ENCODE measurements at places on chromosomes 13 and 19.

DNA sequence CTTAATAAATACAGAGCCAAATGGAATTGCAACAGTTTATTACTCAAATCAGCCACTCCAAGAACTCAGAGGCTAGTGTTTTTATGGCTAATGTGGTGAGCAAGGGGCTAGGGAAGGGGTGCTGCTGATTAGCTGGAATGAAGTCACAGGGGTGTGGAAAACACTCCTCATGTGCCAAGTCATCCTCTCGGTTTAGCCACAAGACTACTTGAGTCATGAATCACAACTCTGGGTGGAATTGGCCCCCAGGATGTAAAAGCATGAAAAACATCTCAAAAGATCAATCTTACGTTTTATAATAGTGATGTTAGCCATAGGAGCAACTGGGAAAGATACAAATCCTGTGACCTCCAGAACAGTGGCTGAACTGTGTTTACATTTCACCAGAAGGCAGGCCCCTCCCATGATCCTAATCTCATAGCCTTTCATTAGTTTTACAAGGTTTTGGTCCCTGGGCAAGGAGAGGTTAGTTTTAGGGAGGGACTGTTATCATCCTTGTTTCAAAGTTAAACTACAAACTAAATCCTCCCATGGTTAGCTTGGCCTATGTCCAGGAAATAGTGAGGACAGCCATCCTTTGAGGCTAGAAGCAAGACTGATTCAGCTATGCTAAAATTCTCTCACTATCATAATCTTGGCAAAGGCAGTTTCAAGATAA lies 2020.1 kb upstream of the PCDH20 start:
- DNase-seq, result no peak

DNA sequence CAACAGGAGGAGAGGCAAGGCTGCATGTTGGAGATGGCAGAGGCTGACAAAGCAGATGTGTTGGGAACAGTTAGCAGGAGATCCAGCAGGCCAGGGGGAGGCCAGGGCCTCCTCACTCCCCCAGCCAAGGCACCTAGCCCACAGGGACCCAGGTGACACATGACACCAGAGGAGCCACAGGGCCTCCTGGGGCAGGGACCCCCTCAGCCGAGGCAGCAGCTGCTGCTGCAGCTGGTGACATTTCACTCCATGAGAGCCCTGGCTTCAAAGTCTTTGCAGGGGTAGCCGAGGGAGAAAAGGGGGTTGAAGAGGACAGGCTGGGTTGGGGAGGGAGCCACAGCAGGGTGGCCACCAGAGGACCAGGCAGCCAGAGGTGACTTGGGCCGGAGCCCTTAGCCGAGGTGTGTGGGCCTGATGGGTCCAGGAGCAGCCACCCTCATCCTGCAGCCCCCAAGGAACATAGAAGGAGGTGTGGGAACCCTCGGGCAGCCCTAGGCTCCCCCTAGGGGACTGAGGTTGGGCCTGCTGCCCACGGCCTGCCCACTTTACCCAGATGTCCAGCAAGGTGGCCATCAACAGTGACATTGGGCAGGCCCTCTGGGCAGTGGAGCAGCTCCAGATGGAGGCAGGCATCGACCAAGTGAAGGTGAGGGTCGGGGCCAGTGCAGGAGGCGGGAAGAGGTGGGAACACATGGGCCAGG lies at the start of gene GNG14:
TSS of gene GNG14 (plus strand) at position 503 of the 701 bp plus-strand sequence. CDS start at position 554, 51 bp downstream.
- DNase-seq, result no peak

DNA sequence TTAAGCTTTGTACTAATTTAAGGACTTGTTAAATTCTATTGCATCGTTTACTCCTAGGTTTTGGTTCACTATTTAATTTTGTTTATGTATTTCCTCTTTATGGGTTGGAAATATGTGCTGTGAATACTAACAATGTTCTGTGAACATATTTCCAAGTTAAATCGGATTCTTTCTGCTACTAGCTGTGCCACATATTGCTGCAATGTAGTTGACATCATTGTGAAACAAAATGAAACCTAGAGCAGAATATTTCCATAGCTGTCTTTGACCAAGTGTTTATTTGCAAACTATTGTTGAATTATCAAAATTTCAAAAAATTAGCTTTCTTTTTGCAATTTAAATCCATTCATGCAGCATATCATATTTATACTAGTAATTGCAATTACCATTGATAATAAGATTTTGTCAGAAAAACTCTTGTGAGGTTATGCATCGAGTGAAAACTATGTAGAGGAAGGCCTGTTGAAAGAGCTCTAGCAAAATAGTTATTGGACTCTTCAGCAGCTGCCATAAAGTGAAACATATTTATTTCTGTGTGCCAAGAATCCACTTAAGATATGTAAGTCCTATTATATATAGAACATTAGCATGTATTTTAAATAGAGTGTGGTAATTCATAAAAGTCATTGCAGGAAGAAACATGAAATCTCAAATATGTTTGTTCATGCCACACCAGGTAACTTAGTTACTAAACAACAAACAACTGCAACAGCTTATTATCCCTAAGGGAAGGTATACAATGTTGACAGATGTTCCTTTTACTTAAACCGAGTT lies 575.1 kb downstream of the SLITRK6 start:
- DNase-seq, result no peak

DNA sequence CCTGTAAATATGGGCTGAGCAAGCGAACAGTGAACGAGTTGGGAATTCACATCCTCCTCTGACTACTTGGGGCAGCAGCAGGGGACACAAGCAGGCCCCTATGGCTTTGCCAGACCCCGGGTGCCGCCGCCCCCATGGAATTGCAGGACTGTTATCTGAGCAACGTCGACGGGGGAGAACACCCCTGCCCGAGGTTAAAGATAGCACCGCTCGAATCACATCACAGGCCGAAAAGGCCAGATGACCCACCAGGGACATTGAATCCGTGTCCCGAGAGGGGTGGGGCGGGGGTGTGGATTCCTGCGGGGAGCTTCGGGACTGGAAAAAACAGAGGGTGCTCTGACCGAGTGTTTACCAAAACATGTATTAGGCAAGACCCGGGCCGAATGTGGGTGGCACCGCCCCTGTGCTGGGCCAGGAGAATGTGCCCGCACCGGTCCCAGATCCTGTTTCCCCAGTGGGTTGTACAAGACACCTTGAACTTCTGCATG lies 9.1 kb downstream of the FEM1A start:
- no peak for DNase-seq

DNA sequence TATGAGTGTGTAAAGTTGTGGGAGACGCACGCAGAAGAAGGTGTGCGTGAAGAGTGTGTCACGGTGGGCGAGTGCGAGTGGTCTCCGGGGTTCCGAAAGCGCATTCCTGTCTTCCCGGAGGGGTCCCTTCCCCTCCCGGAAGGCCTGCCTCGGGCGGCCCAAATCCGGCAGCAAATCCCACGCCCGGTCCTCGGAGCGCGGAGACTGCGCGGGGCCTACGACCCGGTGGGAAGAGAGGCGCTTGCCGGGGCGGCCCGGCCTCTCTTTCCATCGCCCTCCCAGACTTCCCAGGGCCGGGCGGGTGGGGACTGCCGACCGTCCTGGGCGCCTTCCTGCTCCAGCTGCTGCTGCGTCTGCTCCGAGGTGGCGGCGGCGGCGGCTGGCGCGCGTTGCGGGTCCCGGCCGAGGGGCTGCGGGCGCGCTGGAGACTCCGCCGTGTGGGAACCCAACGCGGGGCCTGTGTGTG lies 2.1 kb downstream of the ZIC5 start:
- DNase-seq, result no peak

DNA sequence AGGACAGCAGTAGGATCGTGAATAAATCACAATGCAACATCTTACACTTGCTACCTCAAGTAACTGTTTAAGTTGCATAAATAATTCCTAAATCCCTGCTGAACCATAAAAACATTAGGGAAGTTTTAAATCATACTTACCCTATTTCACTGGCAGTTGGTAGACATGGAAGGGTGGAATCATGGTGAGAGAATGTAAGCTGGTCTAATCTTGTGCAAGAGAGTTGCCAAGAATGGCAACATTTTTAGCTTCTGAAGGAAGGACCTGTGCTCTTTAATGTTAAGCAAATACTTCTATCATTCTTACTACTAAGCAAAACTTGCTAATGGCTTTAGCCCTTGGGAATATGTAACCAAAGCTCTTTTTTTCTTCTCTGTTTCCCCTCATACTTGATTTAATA lies 46.8 kb downstream of the MTUS2 start:
- no peak for DNase-seq

DNA sequence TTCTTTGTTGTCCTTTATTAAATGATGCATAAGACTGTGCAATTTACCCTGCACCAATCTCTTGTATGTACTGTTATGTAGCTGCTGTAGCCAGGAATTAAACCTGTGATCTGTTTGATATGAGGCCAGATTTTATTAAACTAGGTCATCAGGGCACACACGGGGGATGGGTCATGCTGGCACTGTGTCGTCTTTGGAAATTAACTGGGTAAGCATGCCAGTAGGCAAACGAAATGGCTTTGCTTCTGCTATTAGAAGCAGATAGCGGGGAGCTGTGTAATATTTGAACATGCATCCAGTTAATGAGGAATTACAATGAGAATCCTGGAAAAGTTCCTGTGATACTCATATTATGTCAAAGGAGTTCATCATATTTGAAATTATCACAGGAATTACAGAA lies 23.5 kb downstream of the MTUS2 start:
- no peak for DNase-seq

GRCh38 chr13:58376349-58376748 lies 744.8 kb downstream of the PCDH17 start:
- DNase-seq, result no peak

DNA sequence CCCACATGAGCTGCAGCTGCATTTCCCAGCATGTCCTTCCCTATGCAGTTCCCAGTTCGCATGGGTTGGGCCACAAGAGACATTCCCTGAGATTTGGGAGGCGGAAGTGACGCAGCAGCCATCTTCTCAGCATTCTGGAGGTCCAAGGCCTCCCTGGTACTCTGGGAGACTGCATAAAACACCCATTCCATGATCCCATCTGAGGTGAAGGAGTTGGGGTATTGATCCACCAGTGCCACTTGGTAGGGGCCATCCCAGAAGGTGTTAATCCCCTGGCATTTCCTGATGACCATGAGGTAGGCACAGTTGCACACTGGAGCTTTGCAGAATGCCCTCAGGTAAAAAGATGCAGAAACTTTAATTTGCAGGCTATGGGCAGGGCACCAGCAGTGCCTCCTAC lies 25.4 kb downstream of the POP4 start:
- no peak for DNase-seq

DNA sequence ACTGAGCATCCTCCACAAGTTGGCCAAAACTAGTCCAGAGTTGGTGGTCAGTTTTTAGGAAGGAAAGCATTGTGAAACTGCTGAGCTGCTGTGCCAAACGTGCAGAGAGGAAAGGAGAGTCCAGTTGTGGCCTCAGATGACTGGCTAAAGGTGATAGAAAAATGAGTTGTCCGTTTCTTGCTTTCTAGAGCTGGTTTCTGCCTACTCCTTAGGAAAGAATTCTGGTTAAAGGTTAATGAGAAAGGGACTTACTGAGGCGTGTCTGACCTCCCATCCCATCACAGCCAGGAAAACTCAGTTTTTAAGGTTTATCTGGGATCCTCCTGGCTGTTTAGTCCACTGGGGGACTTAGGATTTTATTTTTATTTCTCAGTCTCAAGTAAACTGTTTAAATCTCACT lies 1186.3 kb downstream of the UQCRFS1 start:
- DNase-seq, result no peak

GRCh38 chr13:104414771-104415170 lies 1348.6 kb upstream of the SLC10A2 start:
- DNase-seq, result no peak

DNA sequence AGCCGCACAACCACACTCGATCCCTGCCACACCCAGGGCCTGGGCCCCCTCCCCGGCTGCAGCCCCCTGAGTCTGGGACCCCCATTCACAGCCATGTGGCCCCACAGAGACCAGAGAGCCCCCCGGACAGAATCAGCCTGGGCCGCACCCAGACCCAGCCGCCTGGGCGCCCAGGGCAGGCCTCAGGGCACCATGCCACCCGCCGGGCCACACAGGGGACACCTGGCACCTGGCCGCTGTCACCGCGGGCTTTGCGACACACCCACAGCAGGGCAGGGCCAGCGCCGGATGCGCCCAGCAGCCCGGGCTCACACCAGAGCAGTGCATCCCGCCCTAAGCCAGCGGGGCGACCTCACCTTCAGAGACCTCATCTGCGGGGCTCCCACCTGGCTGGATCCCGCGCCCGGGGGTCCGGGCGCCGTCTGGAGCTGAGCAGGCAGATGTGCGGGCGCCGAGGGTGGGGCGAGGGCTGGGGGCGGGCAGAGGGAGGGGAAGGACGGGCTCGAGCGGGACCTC lies 443 bp downstream of the TBXA2R start:
- no peak for DNase-seq

GRCh38 chr13:99418103-99418842 lies 83.0 kb upstream of the TM9SF2 start:
- DNase-seq, result no peak

DNA sequence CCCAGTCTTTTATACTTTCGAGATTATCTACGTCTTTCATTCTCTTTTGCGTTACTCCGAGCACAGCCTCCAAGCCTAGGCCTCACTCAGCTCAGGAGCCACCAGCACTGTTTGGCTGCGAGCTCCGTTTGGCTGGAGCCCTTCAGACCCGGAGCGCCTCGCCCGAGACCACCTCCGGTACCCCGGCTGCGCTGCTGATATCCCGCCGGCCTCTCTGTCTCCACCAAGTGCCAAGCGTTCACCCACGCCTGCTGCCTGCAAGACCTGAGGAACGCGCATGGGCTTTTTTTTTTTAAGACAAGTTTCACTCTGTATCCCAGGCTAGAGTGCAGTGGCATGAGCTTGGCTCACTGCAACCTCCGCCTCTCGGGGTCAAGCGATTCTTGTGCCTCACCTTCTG lies 14.1 kb upstream of the ZNF177 start:
- no peak for DNase-seq

DNA sequence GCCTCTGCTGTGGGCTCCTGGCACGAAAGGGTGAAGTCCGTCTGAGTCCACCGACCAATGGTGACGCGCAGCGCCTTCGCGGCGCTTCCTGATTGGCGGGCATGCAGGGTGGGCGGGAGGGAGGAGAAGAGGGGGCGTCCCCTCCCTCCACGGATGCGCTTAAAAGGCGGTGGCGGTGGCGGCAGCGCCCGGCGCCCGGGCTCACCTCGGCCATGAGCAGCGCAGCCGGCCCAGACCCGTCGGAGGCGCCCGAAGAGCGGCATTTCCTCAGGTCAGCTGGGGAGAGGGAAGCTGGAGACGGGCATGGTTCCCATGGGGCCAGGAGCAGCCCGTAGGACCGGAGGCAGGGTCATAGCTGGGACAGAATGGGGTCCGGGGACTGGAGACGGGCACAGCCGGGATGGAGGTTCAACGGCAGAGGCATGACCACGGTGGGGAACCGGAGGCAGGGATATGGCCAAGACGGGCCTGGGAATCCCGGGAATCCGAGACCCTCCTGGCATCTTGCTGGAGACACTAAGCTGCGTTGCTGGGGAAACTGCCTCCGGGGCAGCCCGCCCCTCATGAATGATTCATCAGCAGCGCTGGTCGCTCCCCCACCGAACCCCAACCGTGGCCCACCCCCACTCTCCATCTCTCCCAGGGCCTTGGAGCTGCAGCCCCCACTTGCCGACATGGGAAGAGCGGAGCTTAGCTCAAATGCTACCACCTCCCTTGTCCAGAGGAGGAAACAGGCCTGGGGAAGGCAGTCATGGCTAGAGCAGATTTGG lies at the start of gene YJEFN3:
TSS of gene YJEFN3 (plus strand) at position 191 of the 770 bp plus-strand sequence. CDS start at position 213, 22 bp downstream.
- no peak for DNase-seq

- DNase-seq, result no peak
These were observed 308.1 kb downstream of the COG6 start for GRCh38 chr13:39963612-39964011.

Measured in stimulated activated CD4-positive, alpha-beta T cell treated with anti-CD3 and anti-CD28 coated beads, TNF-alpha, amount 100 ng/mL, for 48 hours (primary cell).